Activated CD4-positive, alpha-beta T cell treated with anti-CD3 and anti-CD28 coated beads for 48 hours (primary cell): ENCODE measurements at places on chromosomes 16 and 17.

DNA sequence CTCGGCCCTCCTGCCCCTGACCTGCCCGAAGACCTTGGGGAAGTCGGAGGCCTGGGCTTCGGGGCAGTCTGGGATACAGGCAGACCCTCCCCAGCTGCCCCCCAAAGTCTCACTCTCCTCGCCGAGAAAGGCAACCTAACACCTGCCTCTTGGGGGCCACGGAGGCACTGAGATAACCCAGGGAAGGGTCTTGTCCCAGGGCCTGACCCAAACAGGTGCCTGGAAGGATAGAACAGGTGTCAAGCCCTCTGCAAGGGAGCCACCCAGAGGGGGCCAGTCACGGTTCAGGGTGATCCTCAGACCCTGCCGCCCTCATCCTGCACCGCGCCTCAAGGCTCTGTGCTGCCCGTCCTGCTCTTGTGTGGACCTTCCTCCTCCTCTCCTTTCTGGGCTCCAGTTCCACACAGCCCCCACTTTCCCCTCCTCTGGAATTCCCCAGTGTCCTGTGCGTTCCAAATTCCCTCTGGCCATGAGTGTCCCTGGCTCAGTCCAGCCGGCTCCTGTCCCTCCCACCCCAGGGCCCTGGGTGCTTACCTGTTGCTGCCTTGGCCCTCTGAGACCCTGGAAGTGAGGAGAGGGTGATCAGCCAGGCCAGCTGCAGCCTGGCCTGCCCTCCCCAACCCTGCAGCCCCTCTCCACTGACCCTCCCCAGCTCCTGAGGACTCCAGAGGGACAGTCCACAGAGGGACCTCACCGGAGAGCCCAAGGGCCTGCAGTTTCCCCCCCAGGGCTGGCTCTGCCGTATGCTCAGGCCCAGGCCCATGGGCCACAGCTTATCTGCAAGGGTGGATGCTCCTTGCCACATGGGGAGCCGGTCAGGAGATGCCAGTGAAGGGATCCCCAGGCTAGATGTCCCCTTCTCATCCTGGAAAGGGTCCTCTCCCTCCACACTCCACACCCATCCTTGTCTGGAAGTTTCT, 3.8 kb downstream of the PRSS27 start:
- DNase-seq, result no peak

- DNase-seq, result no peak
Observed at GRCh38 chr17:17510456-17511292, 14.5 kb upstream of the RASD1 start.

- DNase-seq, result no peak
Observed at GRCh38 chr17:45088741-45089140, 27.6 kb downstream of the NMT1 start.

DNA sequence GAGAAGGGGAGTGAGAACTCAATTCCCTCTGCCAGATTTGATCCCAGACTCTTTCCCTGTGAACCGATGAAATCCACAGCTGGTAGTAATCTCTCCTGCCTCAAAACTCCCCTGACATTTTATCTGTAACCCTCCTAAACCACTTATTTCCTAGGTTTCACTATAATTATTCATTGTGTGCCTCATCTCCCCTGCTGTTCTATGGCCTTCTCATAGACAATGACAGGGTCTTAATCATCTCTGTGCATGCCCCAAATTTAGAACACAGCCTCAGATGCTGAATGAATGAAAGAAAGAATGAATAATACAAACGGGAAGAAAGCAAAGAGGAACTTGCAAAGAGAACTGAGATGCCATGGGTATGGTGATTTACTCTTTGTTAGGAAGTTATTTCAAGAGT, 451.1 kb downstream of the HS3ST3B1 start:
- DNase-seq, result no peak

DNA sequence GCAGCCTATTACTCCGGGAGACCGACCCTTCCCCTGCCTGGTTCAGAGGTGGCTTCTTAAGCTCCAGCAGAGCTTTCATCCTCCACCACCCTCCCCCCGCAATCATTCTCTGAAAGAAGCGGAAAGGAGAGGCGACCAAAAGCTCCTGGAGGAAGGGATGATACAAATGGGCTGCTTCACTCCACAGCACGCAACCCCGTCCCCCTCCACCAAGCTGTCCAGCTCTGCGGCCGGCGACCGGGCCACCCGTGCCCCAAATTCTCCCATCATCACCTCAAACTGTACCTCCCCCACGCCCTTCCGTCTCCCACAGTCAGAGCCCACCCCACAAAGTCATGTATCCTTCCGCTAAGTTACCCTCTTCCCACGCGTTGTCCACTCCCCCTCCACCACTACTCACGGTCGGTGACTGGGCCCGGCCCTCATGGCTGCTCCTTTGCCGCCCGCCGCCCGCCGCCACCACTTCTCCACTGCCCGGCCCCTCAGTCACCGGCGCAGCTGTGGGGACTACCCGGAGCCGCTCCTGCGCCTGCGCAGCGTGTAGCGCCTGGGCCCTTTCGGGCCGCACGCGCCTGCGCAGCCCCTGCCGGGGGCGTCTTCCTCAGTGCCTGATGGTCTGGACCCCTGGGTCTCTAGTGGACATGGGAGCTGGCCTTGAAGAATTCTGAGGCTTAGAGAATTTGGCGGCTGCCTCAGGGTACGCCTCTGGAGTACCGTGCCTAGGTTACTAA, at the start of gene FAM222B:
FAM222B (minus strand) TSS at position 509 of the 731 bp plus-strand sequence. CDS start 76,123 bp downstream, outside the sequence.
- DNase-seq, result peak; percentile 92

- DNase-seq, result no peak
Observed at GRCh38 chr16:53964145-53964790, 260.3 kb downstream of the FTO start.

DNA sequence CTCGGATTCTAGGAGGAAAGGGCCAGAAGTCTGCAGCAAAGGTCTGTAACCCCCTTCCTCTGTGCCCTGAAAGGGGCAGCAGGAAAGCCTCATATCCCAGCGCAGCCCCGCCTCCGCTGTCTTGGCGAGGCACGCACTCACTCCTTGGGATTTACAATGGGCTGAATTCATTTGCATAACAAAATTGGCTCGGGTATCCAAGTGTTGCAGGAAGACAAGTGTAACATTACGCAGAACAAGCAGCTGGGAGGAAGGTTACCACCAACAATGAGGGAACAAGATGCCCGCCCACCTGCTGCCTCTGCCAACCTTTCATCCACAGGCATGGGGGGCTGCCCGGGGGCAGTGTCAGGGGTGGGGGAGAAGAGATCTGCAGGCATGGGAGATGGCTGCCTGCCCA, 130.4 kb downstream of the MRM1 start:
- no peak for DNase-seq

GRCh38 chr17:45430006-45430737, 2.5 kb downstream of the ARHGAP27 start:
- no peak for DNase-seq

DNA sequence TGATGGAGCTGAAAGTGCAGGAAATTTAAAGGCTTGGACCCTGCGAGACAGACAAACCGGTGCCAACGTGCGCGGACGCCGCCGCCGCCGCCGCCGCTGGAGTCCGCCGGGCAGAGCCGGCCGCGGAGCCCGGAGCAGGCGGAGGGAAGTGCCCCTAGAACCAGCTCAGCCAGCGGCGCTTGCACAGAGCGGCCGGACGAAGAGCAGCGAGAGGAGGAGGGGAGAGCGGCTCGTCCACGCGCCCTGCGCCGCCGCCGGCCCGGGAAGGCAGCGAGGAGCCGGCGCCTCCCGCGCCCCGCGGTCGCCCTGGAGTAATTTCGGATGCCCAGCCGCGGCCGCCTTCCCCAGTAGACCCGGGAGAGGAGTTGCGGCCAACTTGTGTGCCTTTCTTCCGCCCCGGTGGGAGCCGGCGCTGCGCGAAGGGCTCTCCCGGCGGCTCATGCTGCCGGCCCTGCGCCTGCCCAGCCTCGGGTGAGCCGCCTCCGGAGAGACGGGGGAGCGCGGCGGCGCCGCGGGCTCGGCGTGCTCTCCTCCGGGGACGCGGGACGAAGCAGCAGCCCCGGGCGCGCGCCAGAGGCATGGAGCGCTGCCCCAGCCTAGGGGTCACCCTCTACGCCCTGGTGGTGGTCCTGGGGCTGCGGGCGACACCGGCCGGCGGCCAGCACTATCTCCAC, at the start of gene NOG:
NOG (plus strand) TSS at position 54 of the 674 bp plus-strand sequence; CDS start at position 579, 525 bp downstream.
- peak; percentile 61 for DNase-seq

GRCh38 chr16:82665025-82665424, 38.3 kb downstream of the CDH13 start:
- no peak for DNase-seq

DNA sequence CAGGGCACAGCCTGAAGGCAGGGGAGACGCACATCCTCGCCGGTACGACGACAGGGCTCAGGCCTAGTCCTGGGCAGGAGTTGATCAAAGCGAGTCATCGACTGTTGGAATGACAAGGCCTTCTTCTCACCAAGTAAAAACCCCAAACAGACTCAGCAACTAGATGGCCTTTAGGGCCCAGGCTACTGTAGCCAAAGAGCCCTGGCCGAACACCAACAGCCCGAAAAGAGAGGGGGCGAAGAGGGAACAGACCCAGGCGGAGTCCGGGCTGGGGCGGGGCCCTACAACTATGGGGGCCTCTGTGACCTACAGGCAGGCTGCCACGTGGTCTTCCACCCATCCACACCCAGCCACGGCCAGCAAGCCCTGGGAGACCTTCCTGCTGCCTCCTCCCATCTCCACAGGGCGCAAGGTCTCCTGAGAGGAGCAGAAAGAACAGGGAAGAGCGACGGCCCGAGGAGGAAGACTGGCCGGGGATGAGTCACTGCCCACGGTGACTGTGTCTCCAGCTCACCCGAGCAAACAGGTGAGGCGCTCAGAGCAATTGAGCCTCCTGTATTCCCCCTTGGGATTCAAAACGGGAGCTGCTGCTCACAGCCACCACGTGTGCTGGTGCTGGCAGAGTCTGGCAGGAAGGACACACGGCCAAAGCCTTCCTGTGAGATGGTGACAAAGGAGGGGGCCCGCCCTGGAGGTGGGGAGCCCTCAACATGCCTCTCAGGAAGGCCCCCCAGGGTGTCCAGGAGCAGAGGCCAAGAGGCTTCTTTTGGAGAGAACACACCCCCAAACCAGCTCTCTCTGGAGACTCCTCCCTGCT, 17.7 kb downstream of the SLC16A3 start:
- no peak for DNase-seq

DNA sequence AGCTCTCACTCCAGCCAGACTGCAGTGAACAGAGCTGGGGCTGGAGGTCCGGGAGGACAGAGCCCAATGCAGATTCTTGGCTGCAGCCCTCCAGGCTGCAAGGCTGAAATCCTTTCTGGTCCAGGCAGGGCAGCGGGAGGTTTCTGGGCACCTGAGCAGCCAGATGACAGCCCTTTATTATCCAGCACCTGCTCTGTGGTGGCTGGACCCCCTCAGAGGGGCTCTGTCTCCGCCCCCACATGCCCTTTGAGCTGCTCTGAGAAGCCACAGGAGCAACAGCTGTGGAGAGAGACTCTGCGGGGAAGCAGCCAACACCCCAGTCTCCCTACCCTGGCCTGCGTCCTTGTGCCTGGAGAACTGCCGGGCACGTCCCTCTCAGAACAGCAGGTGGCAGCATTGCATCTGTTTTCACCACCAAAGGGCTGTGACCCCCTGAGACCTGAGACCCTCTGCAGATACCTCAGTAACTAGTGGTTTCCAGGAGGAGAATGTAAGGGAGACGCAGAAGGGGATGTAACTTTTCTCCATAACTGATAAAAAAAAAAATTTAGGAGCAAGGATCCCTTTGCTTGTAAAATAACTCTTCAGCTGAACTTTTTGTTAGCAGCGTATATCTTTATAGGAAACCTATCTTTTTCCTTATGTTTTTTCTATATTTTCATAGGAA, 3.7 kb upstream of the CNP start:
- DNase-seq, result peak; percentile 81

DNA sequence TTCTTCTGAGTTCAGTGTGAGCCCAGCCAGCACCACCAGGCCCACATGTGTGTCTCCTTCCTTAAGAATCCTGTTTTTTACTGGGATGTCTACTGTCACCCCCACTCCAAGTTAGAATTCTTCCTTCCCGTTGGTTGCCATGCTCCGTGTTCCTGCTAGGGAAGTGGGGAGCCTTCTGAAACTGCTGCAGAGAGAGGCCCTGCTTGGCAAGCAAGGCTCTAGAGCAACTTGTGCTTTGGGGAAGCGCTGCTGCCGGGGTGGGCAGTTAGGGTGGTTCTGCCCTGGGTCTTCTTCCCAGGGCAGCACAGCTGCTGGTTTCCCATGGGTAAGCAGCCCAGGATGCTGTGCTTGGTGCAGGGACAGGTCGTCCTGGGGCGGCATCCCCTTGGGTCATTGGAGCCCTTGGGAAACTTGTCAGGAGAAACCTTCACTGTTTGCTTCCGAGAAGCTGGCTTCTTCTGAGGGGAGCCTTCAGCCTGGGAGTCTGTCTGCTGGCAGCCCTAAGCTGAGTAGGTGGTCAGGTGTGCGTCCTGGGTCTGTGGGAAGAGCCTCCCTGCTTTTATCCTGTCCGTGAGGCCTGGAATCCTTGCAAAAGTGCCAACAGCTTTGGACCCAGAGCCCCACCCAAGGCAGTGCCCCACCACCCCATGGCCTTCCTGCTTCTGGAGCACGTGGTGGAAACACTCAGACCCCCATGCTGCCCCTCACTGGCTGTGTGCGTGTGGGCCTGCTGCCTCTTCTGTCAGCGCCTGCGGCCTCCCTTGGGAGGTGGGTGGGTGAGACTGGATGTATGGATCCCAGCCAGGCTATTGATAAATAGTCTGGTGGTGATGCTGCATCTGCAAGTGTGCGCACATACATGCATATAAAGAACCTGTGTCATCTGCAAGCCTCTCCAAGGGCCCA, 71.8 kb downstream of the PLD6 start:
- DNase-seq, result no peak

GRCh38 chr17:7184091-7184488, 4.9 kb upstream of the ASGR1 start:
- DNase-seq, result no peak

- DNase-seq, result no peak
Observed at GRCh38 chr16:10031473-10031872, 150.8 kb downstream of the GRIN2A start.

- no peak for DNase-seq
Observed at GRCh38 chr17:4174556-4174955, 31.6 kb downstream of the CYB5D2 start.

GRCh38 chr16:77663711-77664110, 58.6 kb upstream of the NUDT7 start:
- no peak for DNase-seq

GRCh38 chr17:59812139-59812538, 80.6 kb downstream of the TUBD1 start:
- no peak for DNase-seq

DNA sequence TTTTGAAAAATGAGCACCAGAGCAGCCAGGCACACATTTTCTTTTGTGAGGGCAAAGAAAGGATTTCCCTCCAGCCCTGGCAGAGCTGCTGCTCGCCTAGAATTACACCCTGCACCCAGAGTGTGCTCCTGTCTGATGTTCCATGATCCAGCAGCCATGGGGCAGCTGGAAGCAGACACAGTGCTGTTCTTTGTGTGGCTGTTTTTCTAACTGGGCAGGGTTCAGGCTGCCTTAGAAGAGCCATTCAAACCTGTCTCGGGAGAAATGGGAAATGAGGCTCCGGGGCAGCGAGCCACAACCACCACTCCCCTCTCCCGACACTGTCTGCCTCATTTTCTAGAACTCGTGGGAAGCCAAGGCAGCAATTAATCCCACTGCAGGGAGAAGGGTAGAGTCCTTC, 28.9 kb downstream of the LITAF start:
- no peak for DNase-seq

- DNase-seq, result no peak
Observed at GRCh38 chr16:29845656-29846055, 17.4 kb downstream of the CDIPT start.

- DNase-seq, result no peak
Observed at GRCh38 chr17:17032131-17032692, 10.0 kb upstream of the MPRIP start.

GRCh38 chr17:17737961-17738894, 57.0 kb downstream of the RAI1 start:
- no peak for DNase-seq
